ENCODE measurements at places on chromosomes 7 and 10.

DNA sequence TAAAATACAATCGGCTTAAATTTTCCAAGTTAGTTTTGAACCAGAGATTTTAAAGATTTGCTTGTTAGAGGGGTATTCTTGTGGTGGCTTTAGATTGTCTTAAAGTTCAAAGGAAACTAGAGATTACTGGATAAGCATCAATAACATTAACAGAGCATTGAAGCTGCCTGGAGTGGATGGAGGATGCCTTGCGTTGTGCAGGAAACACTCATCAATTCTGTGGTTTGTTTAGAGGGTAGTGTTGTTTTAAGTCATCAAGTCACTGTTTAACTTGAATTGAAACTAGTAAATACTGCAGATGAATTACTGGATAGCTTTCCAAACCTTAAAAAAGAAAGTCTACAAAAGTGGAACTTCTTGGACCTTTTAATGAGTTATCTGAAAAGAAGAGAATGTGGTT, 218.6 kb downstream of the CELF2 start:
- peaks cover 85% of the 10 kb centered on the region for H3K4me1 ChIP-seq
- H3K27me3 ChIP-seq, result no peaks in the 10 kb centered on the region
- peak overlapping the region; percentile 86 for H3K27ac ChIP-seq
- H3K4me3 ChIP-seq, result peak overlapping the region; percentile 64
- peak; percentile 18 for DNase-seq

DNA sequence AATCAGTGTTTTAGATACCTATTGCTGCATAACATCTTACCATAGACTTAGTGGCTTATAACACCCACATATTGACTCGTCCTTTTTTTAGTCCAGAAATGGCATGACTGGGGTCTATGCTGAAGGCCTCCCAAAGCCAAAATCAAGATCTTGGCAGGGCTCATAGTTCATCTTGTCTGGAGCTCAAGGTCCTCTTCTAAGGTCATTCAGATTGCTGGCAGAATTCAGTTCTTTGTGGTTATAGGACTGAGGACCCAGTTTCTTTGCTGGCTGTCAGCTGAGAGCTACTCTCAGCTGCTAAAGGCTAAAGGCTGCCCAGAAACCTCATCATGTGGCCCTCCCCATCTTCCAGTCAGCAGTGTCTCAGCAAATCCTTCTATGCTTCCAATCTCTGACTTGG, 165.5 kb downstream of the FAM107B start:
- H3K4me1 ChIP-seq, result peaks cover 21% of the 10 kb centered on the region

GRCh38 chr7:157429680-157430224, 92.9 kb downstream of the DNAJB6 start:
- no peaks in the 10 kb centered on the region for H3K27me3 ChIP-seq
- no peak for DNase-seq
- H3K4me1 ChIP-seq, result peaks cover 18% of the 10 kb centered on the region
- no peak overlapping the region for H3K27ac ChIP-seq
- no peak overlapping the region for H3K4me3 ChIP-seq
- no peaks in the 10 kb centered on the region for H3K36me3 ChIP-seq

DNA sequence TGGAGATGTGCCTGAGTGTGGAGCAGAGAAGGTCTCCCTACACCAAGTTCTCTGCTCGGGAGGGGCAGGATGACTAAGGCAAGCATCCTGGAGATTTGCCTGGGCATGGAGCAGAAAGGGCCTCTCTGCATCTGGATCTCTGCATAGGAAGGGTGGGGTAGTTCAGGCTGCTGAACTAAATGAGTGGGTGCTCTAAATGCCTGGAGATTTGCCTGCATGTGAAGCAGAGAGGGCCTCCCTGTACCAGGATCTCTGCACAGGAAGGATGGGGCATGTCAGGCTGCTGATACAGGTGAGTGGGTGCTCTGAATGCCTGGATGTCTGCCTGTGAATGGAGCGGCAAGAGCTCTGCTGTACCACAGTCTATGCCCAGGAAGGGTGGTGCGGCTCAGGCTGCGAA, 680.7 kb downstream of the SUGCT start:
- H3K36me3 ChIP-seq, result no peaks in the 10 kb centered on the region
- no peak overlapping the region for H3K27ac ChIP-seq
- no peak overlapping the region for H3K4me3 ChIP-seq
- no peak for DNase-seq
- H3K4me1 ChIP-seq, result no peaks in the 10 kb centered on the region
- H3K27me3 ChIP-seq, result no peaks in the 10 kb centered on the region

- H3K27me3 ChIP-seq, result peaks cover 2% of the 10 kb centered on the region
- no peak for DNase-seq
- H3K27ac ChIP-seq, result no peak overlapping the region
- H3K4me1 ChIP-seq, result peaks cover 6% of the 10 kb centered on the region
- no peaks in the 10 kb centered on the region for H3K36me3 ChIP-seq
Observed at GRCh38 chr7:493661-494251, 25.9 kb downstream of the PDGFA start.

GRCh38 chr10:102948176-102948575, 30.1 kb downstream of the CNNM2 start:
- H3K27ac ChIP-seq, result no peak overlapping the region
- H3K4me3 ChIP-seq, result no peak overlapping the region
- no peak for DNase-seq
- no peaks in the 10 kb centered on the region for H3K36me3 ChIP-seq
- H3K27me3 ChIP-seq, result no peaks in the 10 kb centered on the region
- peaks cover 11% of the 10 kb centered on the region for H3K4me1 ChIP-seq

- H3K36me3 ChIP-seq, result no peaks in the 10 kb centered on the region
- H3K4me3 ChIP-seq, result no peak overlapping the region
- H3K27me3 ChIP-seq, result no peaks in the 10 kb centered on the region
Observed at GRCh38 chr7:91194841-91195240, 69.4 kb upstream of the FZD1 start.

- no peak overlapping the region for H3K27ac ChIP-seq
- no peaks in the 10 kb centered on the region for H3K27me3 ChIP-seq
- no peak for DNase-seq
- H3K36me3 ChIP-seq, result no peaks in the 10 kb centered on the region
Observed at GRCh38 chr7:68547181-68547580, 1051.1 kb upstream of the AUTS2 start.

GRCh38 chr7:106916679-106917078, 51.6 kb downstream of the PIK3CG start:
- DNase-seq, result no peak
- H3K4me1 ChIP-seq, result no peaks in the 10 kb centered on the region
- H3K27me3 ChIP-seq, result no peaks in the 10 kb centered on the region
- no peak overlapping the region for H3K4me3 ChIP-seq
- no peak overlapping the region for H3K27ac ChIP-seq
- peaks cover 6% of the 10 kb centered on the region for H3K36me3 ChIP-seq

DNA sequence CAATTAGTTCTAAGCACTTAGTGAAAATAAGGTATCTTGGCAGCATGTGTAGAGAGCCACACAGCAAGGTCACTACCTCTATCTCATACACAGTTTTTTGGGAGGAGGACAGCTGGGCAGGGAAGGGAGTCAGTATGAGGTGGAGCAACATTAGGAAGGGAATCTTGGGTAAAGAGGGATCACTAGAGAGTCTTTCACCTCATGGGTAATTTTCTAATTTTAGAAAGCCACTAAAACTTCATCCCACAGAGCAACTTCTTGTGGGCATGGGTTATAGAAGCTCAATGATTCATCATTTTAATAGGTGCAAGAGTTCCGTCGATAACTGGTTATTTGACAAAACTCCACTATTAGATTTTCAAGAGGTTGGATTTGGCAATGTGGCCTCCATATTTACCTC, 2.5 kb downstream of the NRAP start:
- no peak for DNase-seq
- peaks cover 43% of the 10 kb centered on the region for H3K27me3 ChIP-seq
- H3K4me1 ChIP-seq, result no peaks in the 10 kb centered on the region
- H3K27ac ChIP-seq, result no peak overlapping the region
- no peak overlapping the region for H3K4me3 ChIP-seq

- H3K4me1 ChIP-seq, result no peaks in the 10 kb centered on the region
- no peaks in the 10 kb centered on the region for H3K27me3 ChIP-seq
- no peak for DNase-seq
- no peak within 1 kb of the TSS for H3K27ac ChIP-seq
- H3K4me3 ChIP-seq, result no peak within 1 kb of the TSS
- H3K36me3 ChIP-seq, result peaks cover 2% of the 10 kb centered on the region
Observed at GRCh38 chr7:130292682-130293257, at the start of gene CPA4. Gene CPA4, plus strand, starts transcription at chr7:130293161. Its CDS starts 20 bp downstream, at chr7:130293181.

- H3K4me1 ChIP-seq, result peaks cover 70% of the 10 kb centered on the region
- H3K4me3 ChIP-seq, result peak overlapping the region; percentile 36
- peaks cover 29% of the 10 kb centered on the region for H3K36me3 ChIP-seq
- H3K27ac ChIP-seq, result peak overlapping the region; percentile 73
- no peaks in the 10 kb centered on the region for H3K27me3 ChIP-seq
Observed at GRCh38 chr7:105006367-105007136, 7.5 kb upstream of the KMT2E start.

- no peaks in the 10 kb centered on the region for H3K4me1 ChIP-seq
- H3K27me3 ChIP-seq, result no peaks in the 10 kb centered on the region
- no peak for DNase-seq
Observed at GRCh38 chr10:22801785-22802184, 87.4 kb upstream of the PIP4K2A start.

DNA sequence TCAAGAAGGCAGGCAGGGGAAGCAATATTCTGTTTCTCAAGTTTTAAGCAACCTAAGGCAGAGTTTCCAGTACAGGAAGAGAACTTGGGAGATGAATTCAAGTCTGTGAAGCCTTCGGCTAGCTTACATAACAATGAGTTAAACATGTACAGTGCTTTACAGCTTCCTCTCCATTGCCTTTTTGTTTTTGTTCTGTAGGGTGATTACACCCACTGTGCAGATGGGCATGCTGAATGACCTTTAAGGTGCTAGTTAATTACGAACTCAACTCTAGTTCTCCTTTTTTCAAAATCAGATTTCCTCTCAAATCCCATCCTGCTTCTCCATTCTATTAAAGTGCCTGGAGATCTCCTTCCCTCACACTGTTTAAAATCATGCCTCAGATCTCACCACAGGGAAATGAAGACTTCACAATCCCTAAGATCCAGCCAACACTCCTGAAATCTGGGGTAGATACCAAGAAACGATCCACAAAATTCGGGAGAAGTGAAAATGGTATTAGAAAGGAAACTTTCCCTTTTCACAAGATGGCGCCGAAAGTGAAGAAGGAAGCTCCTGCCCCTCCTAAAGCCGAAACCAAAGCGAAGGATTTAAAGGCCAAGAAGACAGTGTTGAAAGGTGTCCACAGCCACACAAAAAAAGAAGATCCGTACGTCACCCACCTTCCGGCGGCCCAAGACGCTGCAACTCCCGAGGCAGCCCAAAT, 16.8 kb upstream of the MSMB start:
- H3K27me3 ChIP-seq, result peaks cover 11% of the 10 kb centered on the region
- H3K4me3 ChIP-seq, result no peak overlapping the region
- H3K4me1 ChIP-seq, result no peaks in the 10 kb centered on the region
- DNase-seq, result no peak
- no peak overlapping the region for H3K27ac ChIP-seq
- H3K36me3 ChIP-seq, result peaks cover 2% of the 10 kb centered on the region

GRCh38 chr7:128253701-128254100, 12.6 kb downstream of the LEP start:
- DNase-seq, result no peak
- peaks cover 13% of the 10 kb centered on the region for H3K27me3 ChIP-seq
- H3K4me3 ChIP-seq, result no peak overlapping the region
- no peaks in the 10 kb centered on the region for H3K36me3 ChIP-seq

- no peak for DNase-seq
- H3K36me3 ChIP-seq, result no peaks in the 10 kb centered on the region
- H3K27ac ChIP-seq, result no peak overlapping the region
- H3K27me3 ChIP-seq, result peaks cover 10% of the 10 kb centered on the region
- no peak overlapping the region for H3K4me3 ChIP-seq
- H3K4me1 ChIP-seq, result no peaks in the 10 kb centered on the region
Observed at GRCh38 chr10:10498781-10499180, 518.9 kb upstream of the CELF2 start.

GRCh38 chr10:110326351-110327032, 21.8 kb upstream of the SMNDC1 start:
- H3K36me3 ChIP-seq, result no peaks in the 10 kb centered on the region
- no peak for DNase-seq
- peaks cover 27% of the 10 kb centered on the region for H3K27me3 ChIP-seq
- H3K27ac ChIP-seq, result no peak overlapping the region
- H3K4me1 ChIP-seq, result no peaks in the 10 kb centered on the region

- H3K4me3 ChIP-seq, result no peak overlapping the region
- DNase-seq, result no peak
- H3K27ac ChIP-seq, result no peak overlapping the region
- H3K27me3 ChIP-seq, result no peaks in the 10 kb centered on the region
- H3K36me3 ChIP-seq, result no peaks in the 10 kb centered on the region
- no peaks in the 10 kb centered on the region for H3K4me1 ChIP-seq
Observed at GRCh38 chr10:74419958-74420375, 268.9 kb downstream of the ADK start.

DNA sequence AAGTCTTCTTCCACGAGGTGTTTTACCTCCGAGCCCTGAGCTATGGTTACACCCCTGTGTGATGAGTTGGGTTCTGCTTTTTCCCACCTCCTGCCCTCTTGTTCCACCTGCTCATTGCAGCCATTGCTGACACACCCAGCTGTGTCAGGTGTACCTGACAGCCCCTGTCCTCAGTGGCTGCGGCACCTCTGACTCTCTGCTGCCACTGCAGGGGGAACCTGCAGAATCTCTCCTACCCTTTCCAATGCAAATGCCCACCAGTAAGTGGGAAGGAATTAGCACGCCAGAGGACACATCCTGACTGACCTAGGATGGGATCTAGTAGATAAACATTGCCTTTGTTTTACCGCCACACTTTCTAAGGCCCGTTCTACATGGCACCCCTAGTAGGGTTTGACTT, 600.9 kb upstream of the MKI67 start:
- H3K4me1 ChIP-seq, result no peaks in the 10 kb centered on the region
- no peak overlapping the region for H3K4me3 ChIP-seq
- no peak for DNase-seq

- no peak overlapping the region for H3K27ac ChIP-seq
- DNase-seq, result no peak
- H3K4me3 ChIP-seq, result no peak overlapping the region
- no peaks in the 10 kb centered on the region for H3K4me1 ChIP-seq
- H3K27me3 ChIP-seq, result peaks cover 54% of the 10 kb centered on the region
- H3K36me3 ChIP-seq, result no peaks in the 10 kb centered on the region
Observed at GRCh38 chr10:120262857-120263547, 194.0 kb upstream of the PLPP4 start.

DNA sequence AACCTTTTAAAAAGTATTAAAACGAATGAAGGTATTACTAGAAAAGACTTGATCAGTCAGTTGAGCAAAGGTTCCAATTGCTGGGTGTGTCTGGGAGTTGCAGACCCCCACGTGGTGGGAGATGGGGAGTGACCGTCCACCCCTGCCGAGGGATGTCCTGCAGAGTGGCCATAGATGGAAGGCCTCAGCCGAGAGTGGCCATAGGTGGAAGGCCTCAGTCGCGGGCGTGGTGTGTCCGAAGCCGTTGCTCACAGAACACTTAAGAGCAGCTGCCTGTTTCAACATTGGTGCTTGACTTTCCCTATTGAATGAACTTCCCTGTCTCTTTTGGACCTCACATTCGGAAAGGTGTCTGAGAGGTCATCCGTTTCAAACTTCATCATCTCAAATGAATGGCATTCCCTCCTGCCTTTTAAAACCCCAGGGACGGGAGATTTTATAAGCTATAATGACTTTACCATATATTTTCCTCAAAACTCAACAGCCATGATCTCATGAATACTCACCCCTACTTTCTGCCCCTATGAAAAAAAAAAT, 69.4 kb downstream of the CAMK1D start:
- H3K4me3 ChIP-seq, result no peak overlapping the region
- H3K4me1 ChIP-seq, result peaks cover 29% of the 10 kb centered on the region
- H3K27me3 ChIP-seq, result no peaks in the 10 kb centered on the region
- no peak for DNase-seq
- no peaks in the 10 kb centered on the region for H3K36me3 ChIP-seq

Measured in central memory CD8-positive, alpha-beta T cell (primary cell).